CD4-positive, alpha-beta T cell treated with Interleukin-4 for 4 hours (primary cell): ENCODE measurements at places on chromosomes 2 and 18.

GRCh38 chr2:168116448-168116847, 130.9 kb downstream of the STK39 start:
- no peak for DNase-seq

GRCh38 chr18:10064267-10064666, 150.5 kb downstream of the VAPA start:
- no peak for DNase-seq

DNA sequence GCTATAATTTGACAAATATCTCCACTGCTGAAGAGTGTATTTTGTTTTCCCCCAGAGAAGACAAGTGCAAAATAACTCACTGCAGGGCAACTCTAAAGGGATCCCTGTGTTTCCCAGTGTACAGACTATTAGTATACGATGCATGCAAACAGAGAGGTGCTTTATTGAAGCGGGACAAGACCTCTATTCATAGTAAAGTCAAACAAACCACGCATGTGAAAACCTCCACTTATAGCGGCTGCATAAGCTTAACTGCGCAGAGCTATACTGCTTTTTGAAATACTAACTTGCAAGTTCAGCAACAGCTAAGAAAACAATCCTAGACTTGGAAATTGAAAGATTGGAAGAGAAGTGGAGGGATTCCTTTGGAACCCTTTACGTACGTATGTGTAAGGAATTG, 15.6 kb downstream of the RNF144A start:
- DNase-seq = no peak

DNA sequence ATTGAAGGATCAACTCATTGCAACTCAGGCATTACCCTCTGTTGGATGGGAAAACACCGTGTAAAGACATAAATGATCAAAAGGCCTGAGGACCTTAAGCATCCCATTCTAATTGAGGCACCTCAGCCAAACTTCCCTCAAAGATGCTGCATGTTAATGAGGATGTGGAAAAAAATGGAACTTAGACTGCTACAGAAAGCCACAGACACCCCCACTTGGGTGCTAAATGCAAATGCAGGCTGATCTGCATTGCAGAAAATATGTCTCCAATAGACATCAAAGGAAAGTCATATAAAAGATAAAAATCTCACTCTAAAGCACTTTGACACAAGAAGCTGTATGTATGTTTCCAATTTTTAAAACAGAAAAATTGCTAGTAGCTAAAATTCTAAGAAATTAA, 504.7 kb downstream of the KCNJ3 start:
- DNase-seq = no peak

DNA sequence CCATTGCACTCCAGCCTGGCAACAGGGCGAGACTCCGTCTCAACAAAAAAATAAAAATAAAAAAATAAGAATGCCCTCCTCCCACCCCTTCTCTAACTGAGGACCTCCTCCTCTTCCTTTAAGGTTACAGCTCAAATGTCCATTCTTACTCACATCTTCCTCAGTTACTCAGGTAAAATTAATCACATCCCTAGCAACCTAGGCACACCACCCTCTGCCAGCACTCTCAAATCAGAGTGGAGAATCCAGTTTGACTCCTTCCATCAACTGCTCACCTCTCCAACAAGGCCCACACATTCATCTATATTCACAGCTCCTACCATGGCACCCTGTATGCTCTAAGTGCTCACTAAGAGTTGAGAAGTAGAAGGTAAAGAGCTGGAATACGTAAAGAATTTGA, 254.3 kb downstream of the ZEB2 start:
- no peak for DNase-seq
